Stimulated activated CD8-positive, alpha-beta memory T cell treated with anti-CD3 and anti-CD28 coated beads, Interleukin-4, amount 100 ng/mL, for 1 hour (primary cell): ENCODE measurements at places on chromosomes 5 and 9.

GRCh38 chr5:83377131-83377865 lies 94.2 kb upstream of the VCAN start:
- no peak for DNase-seq

DNA sequence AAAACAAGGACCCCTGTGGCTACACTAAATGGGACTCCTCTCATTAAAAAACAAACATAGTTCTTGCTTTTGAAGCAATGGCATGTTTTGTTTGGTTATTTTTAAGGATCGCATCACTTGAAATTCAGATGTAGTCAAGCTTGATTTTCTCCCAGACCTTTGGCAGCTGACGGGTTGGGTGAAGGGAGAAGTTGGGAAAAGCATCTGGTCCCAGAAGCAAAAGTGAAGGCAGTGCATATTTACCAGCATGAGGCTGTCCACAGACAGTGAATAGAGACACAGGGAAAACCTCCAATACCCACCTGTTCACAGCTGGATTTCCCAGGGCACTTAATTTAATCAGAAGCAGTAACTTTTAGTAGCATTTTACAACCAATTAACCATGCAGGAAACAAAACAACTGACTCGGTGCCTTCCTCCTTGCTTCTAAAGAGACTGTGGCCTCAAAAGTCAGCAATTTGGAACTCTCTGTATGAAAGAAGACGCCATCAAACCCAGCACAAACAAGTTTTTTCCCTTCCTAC lies 245.4 kb downstream of the EBF1 start:
- no peak for DNase-seq

GRCh38 chr9:79489261-79490000 lies 82.3 kb upstream of the TLE4 start:
- DNase-seq, result no peak

DNA sequence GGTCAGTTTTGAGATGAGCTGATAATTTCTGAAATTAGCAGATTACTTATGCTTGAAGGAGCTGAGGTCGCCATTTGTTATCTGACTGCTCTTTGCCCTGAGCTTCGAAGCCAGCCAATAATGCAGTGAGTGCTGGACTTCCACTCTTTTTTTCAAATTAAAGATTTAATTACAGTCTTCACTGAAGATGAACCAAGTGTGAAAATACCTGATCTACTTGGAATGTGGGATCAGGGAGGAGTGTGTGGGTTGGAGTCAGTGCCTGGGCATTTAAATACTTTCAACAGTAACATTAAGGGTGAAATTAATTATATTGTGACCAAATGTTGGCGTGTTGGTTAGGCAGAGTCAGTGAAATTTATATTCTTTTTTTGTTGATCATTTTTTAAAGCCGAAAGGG lies 23.9 kb upstream of the DMRT3 start:
- no peak for DNase-seq

GRCh38 chr9:86082870-86083269 lies 16.5 kb downstream of the GOLM1 start:
- DNase-seq, result no peak

DNA sequence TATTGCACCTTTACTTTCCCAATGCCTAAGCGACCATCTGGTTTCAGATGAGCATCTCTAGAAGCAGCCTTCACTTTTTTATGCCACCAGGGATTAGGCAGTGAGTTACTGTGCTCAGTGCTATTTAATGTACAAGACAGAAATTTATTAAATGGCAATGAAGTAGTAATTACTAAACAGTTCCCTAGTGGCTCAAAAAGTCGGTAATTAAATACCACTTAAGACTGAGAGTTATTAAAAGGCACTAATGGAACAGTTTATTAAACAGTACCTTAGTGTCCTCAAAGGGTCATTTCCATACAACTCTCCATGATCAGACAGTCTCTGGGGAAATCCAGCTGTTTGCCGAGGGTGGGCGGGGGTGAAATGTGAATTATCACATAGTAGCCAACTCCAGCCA lies 42.3 kb downstream of the LHFPL2 start:
- no peak for DNase-seq

GRCh38 chr9:33202552-33203201 lies 35.5 kb upstream of the B4GALT1 start:
- peak; percentile 11 for DNase-seq

DNA sequence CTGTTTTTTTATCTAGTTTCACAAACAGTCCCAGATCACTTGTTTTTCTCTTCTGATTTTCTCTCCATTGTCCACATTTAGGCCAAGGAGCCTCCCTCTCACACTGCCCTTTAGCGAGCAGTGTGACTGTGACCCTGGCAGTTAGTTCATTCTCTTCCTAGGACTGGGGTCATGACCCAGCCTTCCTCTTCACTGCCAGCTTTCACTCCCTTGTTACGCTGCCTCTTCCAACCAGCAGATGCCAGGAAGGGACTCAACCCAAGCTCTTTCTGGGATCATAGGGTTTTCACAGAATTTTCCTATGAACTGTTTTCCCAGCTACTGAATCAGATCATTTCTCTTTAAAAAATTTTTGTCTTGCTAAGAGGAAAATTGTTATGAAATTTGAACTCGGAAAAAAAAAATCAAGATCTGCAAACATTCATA lies 70.9 kb downstream of the LMNB1 start:
- no peak for DNase-seq

GRCh38 chr5:126236994-126237393 lies 186.2 kb upstream of the GRAMD2B start:
- DNase-seq, result no peak

- no peak for DNase-seq
Observed at GRCh38 chr9:87239312-87239711, 258.4 kb upstream of the DAPK1 start.

DNA sequence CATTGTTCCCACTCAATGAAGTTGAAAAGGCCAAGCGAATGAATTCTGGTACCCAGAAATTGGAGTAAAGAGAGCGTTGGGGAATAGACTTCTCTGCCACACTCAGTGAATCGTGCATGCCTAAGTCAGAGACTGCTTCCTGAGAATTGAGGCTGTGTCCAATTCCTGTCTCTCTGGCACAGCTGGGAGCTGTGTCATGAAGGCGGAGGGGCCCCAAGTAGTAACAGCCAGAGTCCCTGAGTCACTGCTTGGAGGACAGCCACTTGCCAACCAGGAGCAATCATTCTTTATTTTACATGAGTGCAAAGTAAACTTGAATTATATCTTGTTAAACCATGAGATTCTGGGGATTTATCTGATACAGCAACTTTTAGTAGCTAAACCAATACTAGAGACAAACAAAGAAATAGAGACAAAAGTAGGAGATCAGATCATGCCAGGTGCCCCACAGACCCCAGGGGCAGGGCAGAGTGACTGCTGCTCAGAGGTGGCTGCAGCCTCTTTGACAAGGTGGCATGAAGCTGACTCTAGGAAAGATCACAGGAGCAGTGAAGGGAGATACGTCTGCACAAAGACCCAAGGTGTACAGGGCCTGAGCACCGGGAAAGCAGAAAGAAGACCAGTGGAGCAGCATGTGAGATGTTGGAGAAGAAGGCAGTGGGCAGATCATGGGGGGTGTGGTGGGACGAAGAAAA lies 246.0 kb downstream of the GADD45G start:
- no peak for DNase-seq

- no peak for DNase-seq
Observed at GRCh38 chr9:92713528-92713927, 43.6 kb upstream of the IPPK start.

DNA sequence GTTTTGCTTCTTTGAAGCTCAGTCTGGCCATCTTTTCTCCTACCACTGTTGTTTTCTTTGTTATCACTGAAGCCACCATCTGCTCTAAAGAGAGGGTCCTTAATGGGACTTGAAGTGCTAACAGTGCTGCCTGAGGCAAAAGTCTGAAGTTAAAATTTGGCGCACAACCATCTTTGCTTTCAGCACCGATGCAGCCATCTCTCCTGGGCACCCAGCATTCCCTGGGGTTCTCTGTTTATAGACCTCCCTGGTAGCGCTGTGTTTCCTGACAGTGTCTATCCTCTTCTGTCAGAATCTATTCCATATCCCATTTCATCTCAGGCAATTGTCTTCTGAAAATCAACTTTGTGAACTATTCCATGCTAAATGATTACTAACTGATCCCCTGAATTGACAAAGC lies 491.5 kb upstream of the MPDZ start:
- no peak for DNase-seq

- DNase-seq, result no peak
Observed at GRCh38 chr5:108661590-108662219, 86.0 kb upstream of the FER start.

GRCh38 chr5:36388288-36388687 lies 86.6 kb upstream of the RANBP3L start:
- no peak for DNase-seq

DNA sequence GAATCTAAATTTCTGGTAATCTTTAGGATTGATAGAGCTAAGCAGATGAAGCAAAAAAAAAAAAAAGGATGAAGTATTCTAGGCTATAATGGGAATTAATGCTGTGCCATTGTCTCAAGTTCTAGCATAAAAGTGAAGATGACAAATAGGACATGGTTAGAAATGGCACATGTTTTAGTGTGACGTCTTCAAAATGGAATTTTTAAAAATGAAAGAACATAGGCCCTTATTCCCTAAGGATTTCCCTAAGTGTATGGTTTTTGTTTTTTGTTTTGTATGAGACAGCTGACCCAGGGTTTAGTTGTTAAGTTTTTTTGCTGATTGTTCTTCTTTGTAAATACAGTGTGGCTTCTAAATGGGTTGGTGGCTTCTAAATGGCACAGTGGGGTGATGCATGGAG lies 7.1 kb downstream of the TLE4 start:
- DNase-seq, result no peak

DNA sequence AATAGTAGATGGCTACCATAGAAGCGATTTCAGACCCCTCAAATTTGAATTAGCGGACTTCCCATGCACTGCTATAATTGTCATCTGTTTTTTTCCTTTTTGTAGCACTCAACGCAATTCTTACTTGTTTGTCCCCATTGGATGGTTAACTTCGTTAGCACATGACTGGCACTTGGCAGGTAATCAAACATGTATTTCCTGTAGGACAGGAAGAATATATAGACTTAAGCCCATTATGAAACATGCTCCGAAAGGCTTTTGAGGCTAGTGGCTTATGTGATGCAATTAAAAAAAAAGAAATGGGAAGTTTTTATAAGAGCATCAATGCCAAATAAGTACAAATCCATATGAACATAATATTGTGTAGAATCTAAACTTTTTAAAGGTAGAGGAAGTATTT lies 301.2 kb downstream of the PSAT1 start:
- no peak for DNase-seq

- no peak for DNase-seq
Observed at GRCh38 chr9:136012651-136013050, 51.5 kb upstream of the UBAC1 start.

DNA sequence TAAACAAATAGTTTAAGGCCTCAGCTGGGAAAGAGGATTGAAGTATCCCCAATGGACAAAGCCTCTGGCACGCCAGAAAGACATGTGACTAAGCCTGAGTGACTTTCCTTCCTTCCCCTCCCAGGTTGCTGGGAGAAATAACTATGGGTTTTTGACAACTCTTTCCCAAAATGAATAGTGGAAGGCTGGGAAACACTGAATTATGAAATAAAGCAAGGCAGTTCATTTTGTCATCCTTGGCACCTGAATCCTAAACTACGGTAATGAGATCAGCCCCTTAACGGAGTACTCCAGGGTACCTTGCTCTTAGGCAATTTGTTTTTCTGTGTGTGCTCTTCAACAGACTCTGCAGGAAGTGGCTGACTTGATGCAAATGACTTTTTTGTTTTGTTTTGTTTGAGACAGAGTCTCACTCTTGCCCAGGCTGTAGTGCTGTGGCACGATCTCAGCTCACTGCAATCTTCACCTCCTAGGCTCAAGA lies 75.2 kb downstream of the LMNB1 start:
- no peak for DNase-seq

GRCh38 chr5:138461343-138462125 lies 3.7 kb upstream of the EGR1 start:
- no peak for DNase-seq

GRCh38 chr9:127170103-127170502 lies 47.7 kb upstream of the ANGPTL2 start:
- no peak for DNase-seq

DNA sequence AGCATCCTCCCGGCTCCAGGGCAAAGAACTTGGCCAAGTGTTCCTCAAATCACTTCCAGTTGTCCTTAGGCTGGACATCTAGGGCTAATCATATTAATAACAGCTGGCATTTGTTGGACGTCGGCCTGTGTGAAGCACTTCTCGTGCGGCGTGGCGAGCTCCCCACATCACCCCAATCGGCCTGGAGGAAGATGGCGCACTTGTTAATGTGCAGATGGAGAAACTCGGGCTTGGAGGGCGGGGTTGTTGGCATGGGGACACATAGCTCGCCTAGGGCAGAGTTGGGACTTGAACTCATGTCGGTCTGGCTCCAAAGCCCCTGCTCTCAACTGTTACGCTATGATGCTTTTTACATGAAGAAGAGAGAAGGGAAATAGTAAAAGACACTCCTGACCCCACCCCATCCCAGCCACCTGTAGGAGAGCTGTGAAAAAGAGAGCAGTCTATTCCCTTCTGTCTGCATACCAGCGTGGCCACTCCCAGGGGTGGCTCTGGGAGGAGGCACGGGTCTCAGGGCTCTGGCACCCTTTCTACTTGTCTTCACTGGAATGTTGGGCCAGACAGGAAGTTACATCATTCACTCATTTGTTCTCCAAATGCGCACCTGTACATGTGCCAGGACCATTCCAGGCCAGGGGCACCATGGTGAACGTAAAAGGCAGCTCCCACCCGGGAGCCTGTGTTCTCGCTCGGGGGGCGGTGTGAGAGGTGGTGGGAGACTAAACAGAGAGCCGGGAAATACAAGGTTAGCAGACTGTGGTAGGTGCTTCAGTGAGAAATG lies 12.8 kb upstream of the NUP214 start:
- no peak for DNase-seq

DNA sequence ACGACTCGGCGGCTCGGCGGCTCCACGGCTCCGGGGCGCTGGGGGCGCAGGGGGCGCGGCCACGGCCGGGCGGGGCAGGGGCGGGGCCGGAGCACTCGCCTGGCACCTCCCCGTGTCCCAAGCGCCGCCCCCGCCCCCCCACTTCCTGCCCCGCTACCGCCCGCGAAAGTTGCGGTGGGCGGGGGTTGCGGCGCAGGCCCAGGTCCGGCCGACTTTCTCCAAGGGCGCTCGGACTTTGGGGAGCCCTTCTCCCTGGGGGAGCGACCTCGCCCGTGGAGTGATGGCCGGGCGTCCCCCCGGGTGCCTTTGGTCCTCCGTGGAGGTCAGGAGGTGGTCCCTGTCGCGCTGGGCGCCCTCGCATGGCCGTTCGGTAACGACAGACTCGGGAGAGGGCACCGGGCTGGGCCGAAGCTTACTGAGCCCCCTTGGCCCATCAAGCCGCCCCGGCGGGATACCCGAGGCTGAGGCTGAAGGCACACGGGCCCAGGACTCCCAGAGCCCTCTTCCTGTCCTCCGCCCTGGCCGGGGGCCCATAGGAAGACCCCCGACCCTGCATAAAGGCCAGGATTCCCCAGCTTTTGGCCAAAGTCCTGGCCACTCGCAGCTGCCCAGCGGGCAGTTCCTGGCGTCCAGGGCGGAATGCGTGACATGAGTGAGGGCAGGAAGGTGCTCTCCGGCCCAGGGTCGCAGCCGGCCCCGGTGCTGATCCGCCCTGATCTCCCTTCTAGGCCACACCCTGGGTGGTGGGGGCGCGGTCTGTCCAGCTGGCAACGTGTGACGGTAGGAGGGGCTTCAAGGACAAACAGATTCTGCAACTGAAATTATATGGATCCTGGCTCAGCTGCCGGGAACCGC lies 883 bp upstream of the VAV2 start:
- DNase-seq, result peak; percentile 64
